Stimulated activated CD4-positive, alpha-beta T cell treated with anti-CD3 and anti-CD28 coated beads, Interleukin-1b, Interleukin-23, amount 100 ng/mL, for 48 hours (primary cell): ENCODE measurements at places on chromosomes 2 and 18.

- DNase-seq: no peak
Observed at GRCh38 chr18:2853926-2854664, 7.3 kb downstream of the EMILIN2 start.

- DNase-seq: no peak
Observed at GRCh38 chr2:159639712-159640111, 23.4 kb upstream of the BAZ2B start.

DNA sequence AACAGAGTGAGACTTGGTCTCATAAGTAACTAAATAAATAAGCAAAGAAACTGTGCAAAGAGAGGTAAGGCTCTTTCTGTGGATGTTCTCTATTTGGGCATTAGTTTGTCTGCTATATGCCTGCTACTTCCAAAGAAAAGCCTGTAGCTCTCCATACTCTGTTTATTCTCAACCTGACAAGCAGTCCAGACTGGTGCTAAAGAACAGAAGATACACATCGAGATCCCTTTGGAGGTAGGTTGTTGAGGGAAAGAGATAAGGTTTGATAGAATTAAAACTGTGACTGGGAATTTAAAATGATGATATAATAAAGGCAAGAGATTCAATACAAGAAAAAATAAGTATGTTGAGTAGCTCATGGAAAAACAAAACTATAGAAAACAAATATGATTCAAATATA is 885.1 kb upstream of the FSHR start:
- DNase-seq: no peak

DNA sequence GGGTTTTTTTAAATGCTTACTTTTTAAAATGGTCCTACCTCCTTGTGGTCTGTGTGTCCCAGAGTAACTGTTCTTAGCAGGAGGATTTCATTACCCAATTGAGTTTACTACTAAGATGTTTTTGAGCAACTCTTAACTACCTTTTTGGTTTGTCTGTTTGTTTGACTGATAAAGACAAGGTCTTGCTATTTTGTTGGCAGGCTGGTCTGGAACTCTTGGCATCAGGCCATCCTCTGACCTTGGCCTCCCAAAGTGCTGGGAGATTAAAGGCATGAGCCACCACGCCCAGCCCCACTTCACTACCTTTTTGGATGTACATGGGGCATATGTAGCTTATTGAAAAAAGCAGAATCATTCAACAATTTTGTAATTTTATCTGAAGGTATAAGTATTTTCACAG is 14.9 kb downstream of the MRPS9 start:
- DNase-seq: no peak

- DNase-seq: no peak
Observed at GRCh38 chr2:101311696-101312017, 3.2 kb upstream of the RNF149 start.

DNA sequence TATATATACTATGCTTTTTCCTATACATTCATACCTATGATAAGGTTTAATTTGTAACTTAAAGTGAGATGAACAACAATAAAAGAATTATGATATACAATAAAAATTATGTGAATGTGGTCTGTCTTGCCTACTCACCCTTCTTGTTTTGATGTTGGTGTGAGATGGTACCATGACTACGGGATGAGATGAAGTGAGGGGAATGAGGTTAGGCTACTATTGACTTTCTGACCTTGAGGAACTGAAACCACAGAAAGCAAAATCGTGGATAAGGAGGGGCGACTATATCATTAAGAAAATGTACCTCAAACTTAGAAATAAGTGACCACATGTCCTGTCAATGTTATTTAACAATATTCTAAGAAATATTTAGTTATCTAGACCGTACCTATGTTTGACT is 103.9 kb upstream of the PPP1CB start:
- DNase-seq: no peak
